ENCODE measurements at places on chromosomes 1 and 21.
A peak's percentile ranks its signal among the peaks of the same experiment; 100 is the strongest.

DNA sequence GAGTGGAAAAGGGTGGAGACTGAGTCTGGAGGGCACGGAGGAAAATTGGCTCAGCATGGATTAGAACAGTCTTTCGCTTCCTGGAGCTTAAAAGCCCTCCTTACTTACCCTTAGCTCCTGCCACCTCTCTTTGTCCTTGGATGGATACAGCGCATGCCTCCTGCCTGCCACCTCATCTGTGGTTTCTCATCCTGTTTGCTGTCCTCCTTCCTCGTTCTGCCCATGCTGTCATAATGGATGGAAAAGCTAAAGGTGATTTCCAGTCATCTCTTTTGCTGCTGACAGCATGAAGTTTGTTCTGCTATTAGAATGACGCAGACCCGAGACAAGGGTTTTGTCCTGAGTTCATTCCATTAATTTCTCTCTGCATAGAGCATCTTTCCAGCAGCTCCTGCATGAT is 425.9 kb downstream of the KIF26B start:
- no peak for DNase-seq

DNA sequence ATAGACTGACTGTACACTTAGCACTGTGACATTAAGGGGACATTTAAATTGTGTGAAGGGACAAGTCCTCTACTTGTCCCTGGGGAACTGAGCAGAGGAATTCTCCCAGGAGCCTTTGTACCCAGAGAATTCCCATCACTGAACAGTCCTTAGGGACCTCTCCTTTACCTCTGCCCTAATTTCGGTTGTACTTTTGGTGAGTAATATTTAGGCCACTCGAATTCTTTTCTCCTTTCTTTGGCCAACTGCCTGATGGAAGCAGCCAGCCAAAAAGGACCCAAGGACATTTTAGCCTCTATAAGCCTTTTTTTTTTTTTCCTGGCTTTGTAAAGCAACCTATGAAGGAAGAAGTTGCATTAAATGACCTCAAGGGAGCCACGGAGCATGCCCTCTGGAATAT is 71.5 kb downstream of the NR5A2 start:
- DNase-seq, result no peak

GRCh38 chr1:202146993-202147392 is 2.5 kb upstream of the ARL8A start:
- DNase-seq, result no peak

GRCh38 chr1:222326006-222326709 is 221.7 kb downstream of the HHIPL2 start:
- no peak for DNase-seq

- DNase-seq, result no peak
Observed at GRCh38 chr1:100573960-100574359, 36.0 kb downstream of the GPR88 start.

- DNase-seq, result no peak
Observed at GRCh38 chr1:1788646-1789431, 10.6 kb upstream of the NADK start.

DNA sequence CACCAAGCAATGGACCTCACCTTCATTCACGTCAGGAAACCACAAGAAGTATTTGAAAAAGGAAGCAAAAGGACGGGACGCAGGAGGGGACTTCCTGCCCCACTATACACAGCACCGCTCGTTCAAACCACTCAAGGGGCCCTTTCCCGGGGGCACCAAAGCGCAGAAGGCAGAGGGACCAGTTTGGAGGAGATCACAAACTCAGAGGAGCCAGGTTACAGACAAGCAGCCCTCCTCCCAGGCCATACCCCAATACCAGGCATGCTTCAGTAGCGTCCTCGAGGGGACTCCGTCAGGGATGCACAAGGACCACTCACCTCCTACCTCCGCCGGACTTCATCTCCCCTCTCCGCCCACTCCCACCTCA is 685 bp downstream of the CRTC2 start:
- peak; percentile 43 for DNase-seq

- DNase-seq, result no peak
Observed at GRCh38 chr1:238552271-238552670, 661.5 kb upstream of the ZP4 start.

DNA sequence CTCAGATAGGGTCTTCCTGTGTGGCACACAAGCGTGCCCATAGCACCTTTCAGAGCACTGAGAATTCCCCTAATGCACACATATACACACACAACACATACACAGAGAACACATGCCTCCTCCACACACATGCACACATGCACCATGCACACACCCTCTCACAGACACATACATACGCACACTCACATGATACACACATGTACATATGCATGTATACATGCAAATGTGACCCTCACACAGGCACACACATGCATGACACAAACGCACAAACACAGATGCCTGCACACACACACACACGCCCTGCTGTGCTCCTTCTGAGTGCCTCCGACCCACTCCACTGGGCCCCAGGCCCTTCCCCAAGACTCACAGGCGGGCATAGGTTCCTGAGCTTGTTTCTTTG is 251.0 kb downstream of the PTPRU start:
- no peak for DNase-seq
